ENCODE measurements at places on chromosomes 2 and 18.

DNA sequence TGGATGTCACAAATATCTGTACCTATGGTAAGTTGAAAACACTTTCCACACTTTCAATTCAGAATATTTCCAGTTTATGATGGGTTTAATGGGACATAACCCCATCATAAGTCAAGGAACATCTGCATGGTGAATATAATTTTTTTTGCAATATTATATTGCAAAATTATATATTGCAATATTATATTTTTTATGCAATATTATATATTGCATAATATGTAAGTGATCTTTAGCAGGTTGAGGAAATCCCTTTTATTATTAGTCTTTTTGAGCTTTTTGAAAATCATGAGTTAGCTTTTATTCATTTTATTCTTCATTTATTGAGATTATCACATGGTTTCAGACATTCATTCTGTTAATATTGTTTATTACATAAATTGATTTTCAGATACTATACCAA is 342.2 kb upstream of the GALNT5 start:
- no peak for DNase-seq

GRCh38 chr2:6999211-6999877 is 82.1 kb downstream of the RNF144A start:
- no peak for DNase-seq

DNA sequence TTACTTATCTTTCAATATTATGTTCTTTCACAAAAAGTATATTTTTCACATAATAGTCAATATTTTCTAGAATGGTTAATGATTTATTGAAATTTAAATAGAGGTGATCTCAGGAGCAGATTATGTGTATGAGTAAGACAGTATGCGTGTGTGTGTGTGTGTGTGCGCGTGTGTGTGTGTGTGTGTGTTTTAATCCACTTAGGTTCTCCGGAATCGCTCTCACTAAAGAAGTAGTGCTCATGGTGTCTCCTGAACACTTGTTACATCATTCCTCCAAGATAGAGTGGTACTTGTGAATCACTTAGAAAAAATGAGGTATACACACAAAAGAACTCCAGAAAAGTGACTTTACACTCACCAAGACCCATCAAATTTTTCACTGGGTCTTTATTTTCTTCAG is 91.0 kb upstream of the KCNH7 start:
- no peak for DNase-seq

DNA sequence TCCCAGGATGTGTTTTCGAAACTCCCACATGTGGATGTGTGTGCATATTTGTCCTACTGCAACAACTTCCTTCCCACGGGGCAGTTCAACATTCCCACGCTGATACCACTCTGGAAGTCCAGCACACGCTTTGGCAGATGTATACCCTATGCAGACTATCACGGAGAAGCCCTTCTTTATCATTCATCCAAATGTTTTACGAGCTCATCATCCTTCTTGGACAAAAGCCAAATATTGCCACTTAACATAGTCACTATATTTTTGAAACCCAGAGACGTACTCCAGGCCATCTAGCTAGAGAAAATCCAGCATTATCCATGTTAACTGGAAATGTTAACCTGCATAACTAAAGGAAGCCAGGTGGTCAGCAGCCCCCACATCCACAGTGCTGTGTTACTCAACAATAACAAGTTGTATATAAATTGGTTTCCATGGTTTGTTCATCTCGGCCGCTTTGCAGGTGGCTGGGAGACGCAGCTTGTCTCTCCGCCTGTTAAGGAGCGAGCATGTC is 131.5 kb downstream of the ZNF532 start:
- DNase-seq, result no peak

- DNase-seq, result no peak
Measured at GRCh38 chr2:115520727-115521126, 1078.3 kb downstream of the DPP10 start.

DNA sequence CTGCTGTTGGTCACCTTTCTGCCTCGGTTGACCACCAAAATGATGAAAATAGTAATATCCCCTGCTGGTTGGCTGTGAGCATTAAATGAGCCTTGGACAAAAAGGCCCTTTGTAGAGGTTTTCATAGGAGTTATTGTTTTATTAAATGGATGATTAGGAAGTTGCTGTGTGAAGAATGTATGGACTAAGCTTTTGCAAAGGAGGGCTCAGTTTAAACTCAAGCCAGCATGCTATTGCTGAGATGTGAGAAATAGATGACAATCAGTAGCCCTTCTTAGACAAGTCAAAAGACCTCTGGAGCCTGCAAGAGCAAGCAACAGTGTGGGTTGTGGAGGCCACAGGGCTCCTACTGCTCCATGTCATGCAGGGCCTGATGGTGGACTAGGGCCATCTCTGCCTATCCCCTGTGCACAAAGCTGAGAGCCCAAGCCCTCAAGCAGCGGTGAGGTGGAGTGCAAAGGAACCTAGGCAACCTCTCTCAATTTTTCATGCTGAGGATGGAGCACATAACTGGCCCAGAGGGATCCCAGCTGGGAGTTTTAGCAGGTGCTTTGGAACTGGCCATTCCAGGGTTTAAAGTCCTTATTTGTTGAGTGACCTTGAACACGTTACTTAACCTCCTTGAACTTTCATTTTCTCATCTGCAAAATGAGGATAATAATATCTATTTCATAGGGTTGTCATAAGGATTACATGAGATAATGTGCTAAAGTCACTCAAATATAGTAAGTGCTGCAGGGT is 37.1 kb downstream of the FOSL2 start:
- no peak for DNase-seq

GRCh38 chr2:168997794-168998193 is 33.3 kb downstream of the ABCB11 start:
- DNase-seq, result no peak

DNA sequence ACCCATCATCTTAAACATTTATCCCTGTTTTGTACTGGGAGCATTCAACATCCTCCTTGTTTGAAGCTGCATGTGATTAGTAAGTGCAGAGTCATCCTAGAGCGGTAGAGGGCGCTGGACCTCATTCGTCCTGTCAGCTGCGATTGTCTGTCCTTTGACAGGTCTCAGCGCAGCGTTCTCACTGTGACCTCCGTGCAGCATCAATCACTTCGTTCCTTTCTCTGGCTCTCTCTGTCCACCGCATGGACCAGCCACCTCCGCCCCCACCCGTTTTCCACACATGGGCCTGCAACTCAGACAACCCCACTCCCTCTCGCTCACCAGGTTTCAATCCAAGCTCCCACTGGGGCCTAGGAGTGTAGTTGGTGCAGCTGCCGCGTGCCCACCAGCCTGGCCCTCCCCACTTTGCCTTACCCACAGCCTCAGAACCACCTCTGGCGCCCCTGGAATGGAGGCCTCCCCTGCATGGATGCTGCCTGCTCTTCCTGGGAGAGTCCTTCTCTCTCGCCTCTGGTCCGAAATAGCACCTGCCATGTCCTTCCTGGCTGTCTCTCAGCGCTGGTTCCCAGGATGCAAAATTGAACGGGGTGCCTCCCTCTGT is 90.5 kb downstream of the NDUFA10 start:
- DNase-seq, result peak; percentile 49

- DNase-seq, result no peak
Measured at GRCh38 chr2:133977405-133977804, 276.5 kb upstream of the MGAT5 start.

DNA sequence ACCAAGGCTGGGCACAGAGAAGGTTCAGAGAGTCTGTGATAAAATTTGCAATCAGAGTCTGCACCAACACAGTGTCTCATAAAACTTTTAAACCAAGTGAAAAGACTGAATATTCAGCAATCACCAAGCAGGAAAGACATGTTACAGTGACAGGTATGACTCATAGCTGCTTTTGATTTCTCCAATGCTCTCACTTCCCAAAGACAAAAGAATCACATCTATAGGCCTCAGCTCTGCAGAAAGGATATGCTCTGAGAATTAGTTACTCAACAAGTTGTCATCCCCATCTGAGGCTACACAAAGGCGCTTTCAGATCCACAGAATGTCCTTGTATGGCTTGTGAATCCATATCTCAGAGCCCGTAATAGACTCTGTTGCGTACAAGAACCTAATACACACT is 92.5 kb downstream of the KCNF1 start:
- DNase-seq, result no peak

- DNase-seq, result no peak
Measured at GRCh38 chr2:78999406-78999805, 26.1 kb upstream of the REG3G start.

GRCh38 chr2:108924580-108925251 is 64.3 kb downstream of the EDAR start:
- peak; percentile 2 for DNase-seq

DNA sequence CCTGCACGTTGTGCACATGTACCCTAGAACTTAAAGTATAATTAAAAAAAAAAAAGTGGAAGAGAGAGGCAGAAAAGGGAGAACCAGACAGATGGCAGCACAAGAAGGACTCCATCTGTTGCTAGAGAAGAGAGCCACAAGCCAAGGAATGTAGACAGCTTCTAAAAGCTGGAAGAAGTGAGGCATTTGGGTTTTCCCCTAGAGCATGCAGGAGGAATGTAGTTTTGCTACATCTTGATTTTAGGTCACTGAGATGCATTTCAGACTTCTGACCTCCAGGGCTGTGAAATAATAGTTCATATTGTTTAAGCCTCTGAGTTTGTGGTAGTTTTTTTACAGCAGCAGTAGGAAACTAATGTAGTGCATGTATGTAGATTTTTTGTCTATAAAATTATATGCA is 46.0 kb downstream of the CAVIN2 start:
- DNase-seq, result no peak

GRCh38 chr2:177705511-177706173 is 313.1 kb downstream of the AGPS start:
- no peak for DNase-seq

DNA sequence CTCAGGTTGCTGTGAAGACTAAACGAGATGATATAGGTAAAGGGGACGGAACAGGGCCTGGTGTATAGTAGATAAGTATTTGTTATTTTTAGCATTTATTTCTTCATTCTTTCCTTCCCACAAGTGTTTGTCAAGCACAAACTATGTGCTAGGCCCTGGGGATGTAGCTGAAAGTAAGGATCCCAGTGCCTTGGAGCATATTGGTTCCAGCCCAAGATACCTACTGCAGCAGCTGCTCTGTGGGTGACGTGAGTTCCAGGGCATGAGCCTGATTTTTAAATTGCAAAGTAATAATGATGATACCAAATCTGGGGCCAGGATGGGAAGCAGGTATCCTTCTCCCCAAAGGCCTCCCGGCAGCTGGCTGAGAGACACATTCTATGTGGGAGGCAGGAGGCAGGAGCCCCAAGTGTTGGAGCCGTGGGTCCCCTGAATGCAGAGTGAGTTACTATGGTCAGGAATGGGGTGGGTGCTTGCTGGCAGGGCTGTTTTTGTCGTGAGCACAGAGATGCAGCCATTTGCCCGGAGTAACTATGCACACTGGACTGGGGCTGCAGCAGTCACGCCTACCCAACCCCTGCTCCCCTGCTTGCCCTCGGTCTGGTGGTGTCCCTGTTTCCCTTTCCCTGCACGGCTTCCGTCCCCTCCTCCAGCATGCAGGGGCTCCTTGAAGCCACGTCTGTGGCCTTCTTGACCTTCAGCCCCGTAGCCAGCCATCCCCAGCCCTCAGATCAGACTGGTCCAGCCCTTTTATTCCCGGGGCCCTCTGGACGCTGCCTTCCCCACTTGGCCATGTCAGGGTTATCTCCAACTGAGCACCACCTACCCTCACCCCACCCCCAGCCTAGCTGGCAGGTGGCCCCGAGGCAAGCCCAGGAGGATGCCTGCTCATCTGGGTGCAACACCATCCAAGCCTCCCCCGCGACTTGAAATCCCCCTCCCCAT is 52.4 kb downstream of the INHBB start:
- DNase-seq, result no peak

DNA sequence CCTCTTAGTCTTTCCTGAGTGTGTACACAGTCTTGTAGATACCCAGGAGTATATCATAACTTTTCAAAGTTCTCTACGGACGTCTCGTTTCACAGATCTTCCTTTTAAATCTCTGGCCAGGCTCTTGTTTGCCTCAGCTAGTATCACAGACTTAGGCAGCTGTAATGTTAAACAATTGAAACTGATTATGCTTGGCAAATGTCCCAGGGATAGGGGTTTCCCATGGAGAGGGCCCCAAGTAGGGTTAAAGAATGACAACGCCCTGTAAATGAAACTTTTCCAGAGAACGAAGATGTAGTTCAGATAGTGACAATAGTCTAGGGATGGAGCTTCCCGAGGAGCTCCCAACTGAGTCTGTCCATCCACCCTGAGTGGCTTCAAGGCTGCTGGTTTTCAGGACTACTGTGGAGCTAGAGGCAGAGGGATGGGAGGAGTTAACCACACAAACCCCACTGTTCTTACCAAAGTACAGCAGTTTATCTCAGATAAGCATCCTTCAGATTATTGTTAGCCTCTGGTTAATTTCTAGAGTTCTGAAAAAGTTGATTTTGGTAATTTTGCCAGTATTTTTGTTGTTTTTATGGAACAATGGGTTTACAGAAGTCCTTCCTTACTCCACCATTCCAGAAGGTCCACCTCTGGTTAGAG is 9.1 kb downstream of the NEURL3 start:
- no peak for DNase-seq

DNA sequence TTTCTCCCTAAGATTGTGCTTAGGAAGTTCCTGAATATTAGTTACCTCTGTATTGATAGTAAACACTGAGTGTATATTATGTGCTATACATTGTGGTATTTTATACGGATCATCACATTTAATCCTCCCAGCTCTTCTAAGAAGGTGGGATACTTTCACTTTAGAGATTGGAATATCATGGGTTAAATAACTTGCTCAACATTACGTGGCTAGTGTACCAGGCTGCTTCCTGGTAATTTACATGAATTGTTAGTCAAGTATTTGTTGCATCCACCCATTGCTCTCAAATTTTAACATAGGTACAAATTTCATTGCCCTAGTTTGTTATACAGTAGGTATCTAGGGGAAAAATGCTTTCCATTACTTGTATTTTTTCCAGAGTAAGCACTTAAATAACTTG is 21.4 kb downstream of the FAM98A start:
- no peak for DNase-seq

DNA sequence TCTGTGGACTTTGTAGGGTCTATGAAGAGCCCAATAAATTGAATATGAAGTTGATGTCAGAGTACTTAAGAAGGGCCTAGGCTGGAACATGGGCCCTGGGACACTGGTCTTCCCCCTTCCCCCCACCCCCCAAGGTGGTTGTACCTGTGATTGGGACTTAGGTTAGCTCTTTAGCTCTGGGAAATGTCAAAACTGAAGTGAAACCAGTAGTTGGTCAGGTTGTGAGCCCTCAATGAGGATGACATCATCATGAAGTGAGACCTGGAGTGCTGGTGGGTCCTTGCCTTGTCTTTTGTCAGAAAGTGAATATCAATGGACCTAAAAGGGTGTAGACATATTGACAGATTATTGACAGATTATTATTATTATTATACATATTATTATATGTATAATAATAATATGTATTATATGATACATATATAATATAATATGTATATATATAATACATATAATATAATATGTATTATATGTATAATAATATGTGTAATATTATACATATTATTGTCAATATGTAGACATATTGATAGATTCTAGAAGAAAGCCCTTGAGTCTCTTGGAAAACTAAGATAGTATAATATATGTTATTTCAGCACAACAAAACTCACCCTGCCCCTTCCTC is 5.4 kb downstream of the MARS2 start:
- DNase-seq, result no peak

DNA sequence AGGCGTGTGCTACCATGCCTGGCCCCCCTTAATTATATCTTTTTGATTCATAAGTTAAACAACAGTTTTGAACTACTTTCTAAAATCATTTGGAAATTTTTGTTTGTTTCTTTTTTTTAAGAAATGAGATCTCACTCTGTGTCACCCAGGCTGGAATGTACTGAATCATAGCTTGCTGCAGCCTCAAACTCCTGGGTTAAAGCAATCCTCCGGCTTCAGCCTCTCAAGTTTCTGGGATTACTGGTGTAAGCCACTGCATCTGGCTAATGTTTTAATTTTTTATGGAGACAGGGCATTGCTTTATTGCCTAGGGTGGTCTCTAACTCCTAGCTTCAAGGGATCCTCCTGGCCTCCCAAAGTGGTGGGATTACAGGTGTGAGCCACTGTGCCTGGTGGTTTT is 71.5 kb downstream of the BABAM2 start:
- no peak for DNase-seq
